ENCODE measurements at places on chromosomes 1 and 21. TPM values are rescaled to one million over a fixed set of nuclear protein-coding genes. Genes with fewer than 3 reads are reported as not detected.

The C1orf226 gene
- total RNA-seq = 5.9 TPM

The GBP3 gene
- 35.2 TPM for total RNA-seq

The SLC44A5 gene
- total RNA-seq = 0.07 TPM

The KRTAP6-3 gene
- total RNA-seq = not detected
